A549 treated with Mapracorat at 1 μM for 4 hours (cell line): ENCODE measurements at places on chromosomes 4 and X. TPM values are rescaled to one million over a fixed set of nuclear protein-coding genes. Genes with fewer than 3 reads are reported as not detected.

The CFAP299 gene
- not detected in 5 replicates for total RNA-seq

The NPY2R gene
- total RNA-seq = not detected in 5 replicates

The USP27X gene
- total RNA-seq = 3.0 to 5.5 TPM (median 4.3 TPM) in 5 replicates

The SSX2 gene
- total RNA-seq = not detected in 5 replicates

The CXCL5 gene
- 31.9 to 38.4 TPM (median 35.3 TPM) in 5 replicates for total RNA-seq

The CXXC4 gene
- total RNA-seq = 0.02 TPM in 2 of 5 replicates, not detected in the others

The FAM9B gene
- not detected in 5 replicates for total RNA-seq

The GAGE2A gene
- total RNA-seq = not detected in 5 replicates

The DUSP9 gene
- total RNA-seq = 0.89 to 1.9 TPM (median 1.4 TPM) in 5 replicates

The ZMAT1 gene
- 0.02 TPM in 1 of 5 replicates, not detected in the others for total RNA-seq

The TMPRSS11D gene
- total RNA-seq = not detected in 5 replicates

The RNF4 gene
- total RNA-seq = 59.8 to 75.0 TPM (median 62.0 TPM) in 5 replicates

The ERAS gene
- total RNA-seq = not detected in 5 replicates

The FAM47C gene
- total RNA-seq = not detected in 5 replicates

The C4orf50 gene
- not detected in 5 replicates for total RNA-seq

The SLC25A53 gene
- total RNA-seq = 3.8 to 4.9 TPM (median 4.4 TPM) in 5 replicates

The FAM184B gene
- total RNA-seq = 0.02 to 0.08 TPM (median 0.05 TPM) in 4 of 5 replicates, not detected in the other

The ODAPH gene
- total RNA-seq = 0.14 to 0.21 TPM in 2 of 5 replicates, not detected in the others

The SSX4 gene
- not detected in 5 replicates for total RNA-seq

The TRIM61 gene
- total RNA-seq = not detected in 5 replicates

The CT45A5 gene
- total RNA-seq = not detected in 5 replicates

The MSX1 gene
- 4.6 to 10.0 TPM (median 8.2 TPM) in 5 replicates for total RNA-seq

The CRLF2 gene
- total RNA-seq = 0.69 to 1.1 TPM (median 0.77 TPM) in 5 replicates

The ANXA3 gene
- total RNA-seq = 60.1 to 79.2 TPM (median 63.1 TPM) in 5 replicates

The TMEM35A gene
- not detected in 5 replicates for total RNA-seq

The DDX53 gene
- not detected in 5 replicates for total RNA-seq

The CLNK gene
- not detected in 5 replicates for total RNA-seq

The PLK4 gene
- total RNA-seq = 13.4 to 18.2 TPM (median 13.6 TPM) in 5 replicates

The SERTM2 gene
- total RNA-seq = not detected in 5 replicates

The ENAM gene
- total RNA-seq = 0.02 TPM in 1 of 5 replicates, not detected in the others

The ATP11C gene
- 8.7 to 13.8 TPM (median 10.8 TPM) in 5 replicates for total RNA-seq

The RTL5 gene
- 2.1 to 2.4 TPM (median 2.3 TPM) in 5 replicates for total RNA-seq

The NUDT9 gene
- total RNA-seq = 21.8 to 29.7 TPM (median 25.7 TPM) in 5 replicates

The MSANTD1 gene
- total RNA-seq = 0.08 to 0.20 TPM (median 0.12 TPM) in 5 replicates

The BEX2 gene
- 7.1 to 12.1 TPM (median 11.3 TPM) in 5 replicates for total RNA-seq

The ZDHHC15 gene
- total RNA-seq = not detected in 5 replicates

The MGARP gene
- total RNA-seq = 0.30 to 0.81 TPM (median 0.71 TPM) in 5 replicates

The ARAP2 gene
- total RNA-seq = 0.26 to 1.0 TPM (median 0.43 TPM) in 5 replicates

The VCX gene
- total RNA-seq = not detected in 5 replicates

The SPRY1 gene
- 3.7 to 5.1 TPM (median 4.2 TPM) in 5 replicates for total RNA-seq

The TMEM154 gene
- 0.01 to 0.24 TPM (median 0.14 TPM) in 5 replicates for total RNA-seq

The MAGEC1 gene
- 0.05 to 0.10 TPM in 2 of 5 replicates, not detected in the others for total RNA-seq

The GRID2 gene
- total RNA-seq = not detected in 5 replicates

The SHROOM3 gene
- 8.9 to 15.6 TPM (median 12.5 TPM) in 5 replicates for total RNA-seq

The GLRB gene
- 0.59 to 1.2 TPM (median 1.1 TPM) in 5 replicates for total RNA-seq

The XAGE1B gene
- total RNA-seq = 186 to 255 TPM (median 206 TPM) in 5 replicates

The ZGRF1 gene
- total RNA-seq = 3.0 to 3.4 TPM (median 3.3 TPM) in 5 replicates

The PPP4R3C gene
- total RNA-seq = not detected in 5 replicates

The CSN1S1 gene
- total RNA-seq = not detected in 5 replicates

The ITM2A gene
- total RNA-seq = 0.31 TPM in 1 of 5 replicates, not detected in the others

The SRPX2 gene
- total RNA-seq = 2.1 to 3.4 TPM (median 2.7 TPM) in 5 replicates

The HELT gene
- not detected in 5 replicates for total RNA-seq
